GM23248 (cell line): ENCODE measurements at places on chromosomes 11 and 22. TPM values are rescaled to one million over a fixed set of nuclear protein-coding genes. Genes with fewer than 3 reads are reported as not detected.

The CYTH4 gene
- not detected in 2 replicates for total RNA-seq

The CCDC73 gene
- total RNA-seq = not detected in 2 replicates

The CHEK1 gene
- 16.8 and 23.4 TPM in 2 replicates for total RNA-seq

The SCGB1C1 gene
- total RNA-seq = not detected in 2 replicates

The OR51B4 gene
- total RNA-seq = not detected in 2 replicates

The CLDN5 gene
- total RNA-seq = not detected in 2 replicates

The BEST1 gene
- 4.7 and 5.1 TPM in 2 replicates for total RNA-seq

The NADSYN1 gene
- total RNA-seq = 50.4 and 64.4 TPM in 2 replicates

The CNGA4 gene
- total RNA-seq = not detected in 2 replicates

The CLMP gene
- total RNA-seq = 195 and 215 TPM in 2 replicates

The RPS6KA4 gene
- 61.0 and 81.8 TPM in 2 replicates for total RNA-seq

The OR52I2 gene
- total RNA-seq = not detected in 2 replicates

The LAYN gene
- 117 and 118 TPM in 2 replicates for total RNA-seq

The BTG4 gene
- not detected in 2 replicates for total RNA-seq

The OR2AG2 gene
- total RNA-seq = 0.22 and 0.25 TPM in 2 replicates

The OR6A2 gene
- not detected in 2 replicates for total RNA-seq
